ENCODE measurements at places on chromosomes 1 and 21. TPM values are rescaled to one million over a fixed set of nuclear protein-coding genes. Genes with fewer than 3 reads are reported as not detected.

DNA sequence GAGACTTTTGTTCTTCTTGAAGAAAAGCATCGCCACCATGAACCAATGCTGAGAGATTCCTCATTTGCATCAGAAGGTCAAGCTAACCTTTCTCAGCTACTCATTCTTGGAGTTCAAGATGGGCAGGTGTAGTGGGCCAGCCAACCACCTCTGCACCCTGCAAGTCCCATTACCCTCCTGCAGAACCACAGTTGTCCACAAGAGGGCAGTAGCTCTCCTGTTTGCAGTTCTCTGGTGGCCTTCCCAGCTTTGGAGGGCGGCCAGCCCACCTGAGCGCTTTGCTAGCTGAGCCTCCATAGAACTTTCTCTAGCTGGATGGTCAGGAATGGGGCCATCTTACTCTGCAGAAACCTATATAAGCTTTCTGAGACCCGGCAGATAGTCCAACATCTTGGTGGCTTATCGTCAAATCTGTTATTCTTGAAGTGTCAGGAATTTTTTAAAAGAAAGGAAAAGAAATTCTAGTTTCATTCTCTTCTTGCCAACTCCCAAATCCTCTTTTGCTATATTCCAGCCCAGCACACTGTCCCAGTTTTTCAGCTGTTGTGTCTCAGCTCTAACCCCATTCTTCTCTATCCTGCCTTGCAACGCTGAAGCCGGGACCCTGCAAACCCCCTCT, 11.0 kb upstream of the LMX1A start:
- H3K27me3 ChIP-seq = peaks cover 80% of the 10 kb centered on the region
- no peak overlapping the region for H3K27ac ChIP-seq
- peak; percentile 85 for DNase-seq
- H3K36me3 ChIP-seq = no peaks in the 10 kb centered on the region
- no peak overlapping the region for H3K4me3 ChIP-seq

TCHH gene
- 0.14 TPM for total RNA-seq

GRCh38 chr1:97562081-97562480, 358.8 kb downstream of the DPYD start:
- no peaks in the 10 kb centered on the region for H3K4me1 ChIP-seq
- H3K27ac ChIP-seq = no peak overlapping the region
- no peak for DNase-seq
- no peaks in the 10 kb centered on the region for H3K27me3 ChIP-seq

- peaks cover 3% of the 10 kb centered on the region for H3K36me3 ChIP-seq
- peaks cover 36% of the 10 kb centered on the region for H3K4me1 ChIP-seq
- no peaks in the 10 kb centered on the region for H3K27me3 ChIP-seq
- peak overlapping the region; percentile 85 for H3K27ac ChIP-seq
- peak overlapping the region; percentile 95 for H3K4me3 ChIP-seq
- DNase-seq = peak; percentile 66
Observed at GRCh38 chr1:184753608-184754475, 816 bp downstream of the EDEM3 start.

- H3K27ac ChIP-seq = no peak overlapping the region
- no peak overlapping the region for H3K4me3 ChIP-seq
- H3K36me3 ChIP-seq = no peaks in the 10 kb centered on the region
- H3K4me1 ChIP-seq = no peaks in the 10 kb centered on the region
Observed at GRCh38 chr1:53626616-53627015, 112.3 kb downstream of the GLIS1 start.

ALDH4A1 gene
- 5.8 TPM for total RNA-seq

DNA sequence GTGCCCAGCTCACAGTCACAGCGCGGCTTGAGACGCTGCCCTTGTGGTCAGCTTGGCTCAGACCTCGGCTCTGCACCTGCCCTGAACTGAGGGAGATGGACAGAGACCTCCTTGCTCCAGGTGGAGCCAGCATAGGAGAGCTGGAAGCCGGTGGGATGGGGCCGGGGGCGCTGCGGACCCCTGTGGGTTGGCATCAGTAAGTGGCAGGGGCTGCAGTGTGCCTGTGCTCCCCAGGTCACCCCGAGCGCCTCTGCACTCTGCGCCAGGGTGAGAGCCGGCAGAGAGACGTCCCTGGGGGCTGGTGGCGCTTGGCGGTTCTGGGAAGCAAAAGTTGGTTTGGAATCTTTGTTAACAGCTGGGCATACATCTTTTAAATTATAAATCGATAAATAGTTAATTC, 105.6 kb upstream of the TTC34 start:
- no peak for DNase-seq
- no peaks in the 10 kb centered on the region for H3K27me3 ChIP-seq
- H3K36me3 ChIP-seq = no peaks in the 10 kb centered on the region
- H3K27ac ChIP-seq = no peak overlapping the region
- H3K4me1 ChIP-seq = no peaks in the 10 kb centered on the region
- H3K4me3 ChIP-seq = no peak overlapping the region

F11R gene
- 14.0 TPM for total RNA-seq

GRCh38 chr1:201886103-201886885, 2.4 kb upstream of the SHISA4 start:
- H3K27me3 ChIP-seq = peaks cover 47% of the 10 kb centered on the region
- H3K4me3 ChIP-seq = no peak overlapping the region
- H3K27ac ChIP-seq = no peak overlapping the region
- no peaks in the 10 kb centered on the region for H3K36me3 ChIP-seq

GRCh38 chr1:239098400-239099037, 287.8 kb upstream of the CHRM3 start:
- no peaks in the 10 kb centered on the region for H3K4me1 ChIP-seq
- H3K4me3 ChIP-seq = no peak overlapping the region
- H3K27ac ChIP-seq = no peak overlapping the region
- DNase-seq = no peak

LYPD8 gene
- total RNA-seq = not detected

DNA sequence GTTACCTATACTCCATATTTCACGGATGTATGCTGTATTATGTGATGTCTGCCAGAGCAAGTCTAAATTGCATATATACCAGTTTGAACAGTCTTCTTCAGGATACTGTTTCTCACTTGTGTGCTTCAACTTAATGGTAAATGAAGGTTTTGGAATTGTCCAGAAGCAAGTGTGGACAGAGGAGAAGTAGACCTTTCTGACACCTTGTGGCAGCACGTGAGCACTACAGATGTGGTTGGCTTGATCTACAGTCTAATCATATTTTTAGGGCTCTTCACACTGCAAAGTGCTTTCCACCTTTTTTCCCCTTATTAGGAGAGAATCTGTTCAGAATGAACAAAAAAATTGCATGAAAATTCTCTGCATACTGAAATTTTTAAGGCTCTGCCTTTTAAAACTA, 10.9 kb downstream of the MORC3 start:
- H3K27me3 ChIP-seq = no peaks in the 10 kb centered on the region
- no peak overlapping the region for H3K4me3 ChIP-seq
- peaks cover 28% of the 10 kb centered on the region for H3K4me1 ChIP-seq

PLA2G2A gene
- not detected for total RNA-seq

ALPL gene
- not detected for total RNA-seq

DNA sequence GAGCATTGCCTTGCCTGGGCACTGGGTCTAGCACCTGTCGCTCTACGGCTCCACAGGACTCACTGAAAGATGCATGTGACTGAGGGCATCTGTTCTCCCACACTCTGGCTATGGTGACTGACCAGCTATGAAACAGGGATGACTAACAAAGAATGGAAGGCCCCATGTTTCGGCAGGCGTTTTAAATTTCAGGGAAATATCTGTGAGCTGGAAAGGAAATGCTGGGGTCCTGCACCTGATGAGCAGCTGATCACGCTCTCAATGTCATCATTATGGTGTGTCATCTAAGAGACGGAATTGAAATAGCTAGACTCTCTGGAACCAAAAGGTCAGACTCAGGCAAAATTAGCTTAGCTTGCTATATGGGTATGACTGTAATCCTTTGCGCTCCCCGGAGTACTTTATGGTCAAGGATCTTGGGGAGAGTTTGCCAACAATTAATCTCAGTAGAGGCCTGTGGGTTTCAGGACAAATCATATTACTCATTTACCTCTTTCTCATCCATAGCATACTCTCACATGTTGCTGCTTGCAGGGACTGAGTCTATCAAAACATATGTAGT, 24.5 kb upstream of the PALMD start:
- H3K4me3 ChIP-seq = no peak overlapping the region
- no peak for DNase-seq
- H3K36me3 ChIP-seq = no peaks in the 10 kb centered on the region
- no peak overlapping the region for H3K27ac ChIP-seq
- H3K4me1 ChIP-seq = no peaks in the 10 kb centered on the region

DNA sequence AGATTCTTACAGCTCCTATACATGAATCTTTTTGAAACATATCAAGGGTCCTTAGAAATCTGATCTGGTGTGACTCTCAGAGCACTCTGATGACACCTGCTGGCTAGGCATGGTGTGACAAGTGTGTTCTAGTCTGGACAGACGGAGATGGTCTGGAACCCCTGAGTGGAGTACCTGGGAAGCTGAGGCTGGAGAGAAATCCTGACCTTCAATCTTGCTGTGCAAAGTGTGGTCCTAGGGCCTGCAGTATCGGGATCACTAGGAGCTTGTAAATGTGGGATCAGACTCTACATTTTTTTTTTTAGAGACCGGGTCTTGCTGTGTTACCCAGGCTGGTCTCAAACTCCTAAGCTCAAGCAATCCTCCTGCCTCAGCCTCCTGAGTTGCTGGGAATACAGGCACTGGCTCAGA, 78.6 kb upstream of the SOD1 start:
- no peak overlapping the region for H3K4me3 ChIP-seq
- no peak overlapping the region for H3K27ac ChIP-seq
- H3K4me1 ChIP-seq = no peaks in the 10 kb centered on the region
- no peaks in the 10 kb centered on the region for H3K36me3 ChIP-seq
- peak; percentile 79 for DNase-seq

DNA sequence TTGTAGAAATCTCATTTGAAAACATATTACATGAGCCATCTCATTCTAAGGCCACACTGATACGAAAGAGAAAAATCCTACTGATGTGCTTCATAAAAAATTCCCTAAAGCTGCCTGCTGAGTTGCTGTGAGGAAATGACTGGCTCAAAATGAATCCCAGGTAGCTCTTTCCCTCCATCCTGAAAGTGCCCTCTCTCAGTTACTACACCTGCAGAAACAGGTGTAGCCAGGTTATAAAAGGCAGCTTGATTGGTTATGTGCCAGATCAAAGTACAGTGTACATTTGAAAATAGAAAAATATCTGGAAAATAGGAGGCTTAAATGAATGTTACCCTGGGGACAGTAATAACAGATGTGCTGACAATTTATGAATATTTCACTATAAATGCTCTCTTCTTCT, 833.4 kb upstream of the ADGRL4 start:
- no peak for DNase-seq
- no peak overlapping the region for H3K4me3 ChIP-seq

DNA sequence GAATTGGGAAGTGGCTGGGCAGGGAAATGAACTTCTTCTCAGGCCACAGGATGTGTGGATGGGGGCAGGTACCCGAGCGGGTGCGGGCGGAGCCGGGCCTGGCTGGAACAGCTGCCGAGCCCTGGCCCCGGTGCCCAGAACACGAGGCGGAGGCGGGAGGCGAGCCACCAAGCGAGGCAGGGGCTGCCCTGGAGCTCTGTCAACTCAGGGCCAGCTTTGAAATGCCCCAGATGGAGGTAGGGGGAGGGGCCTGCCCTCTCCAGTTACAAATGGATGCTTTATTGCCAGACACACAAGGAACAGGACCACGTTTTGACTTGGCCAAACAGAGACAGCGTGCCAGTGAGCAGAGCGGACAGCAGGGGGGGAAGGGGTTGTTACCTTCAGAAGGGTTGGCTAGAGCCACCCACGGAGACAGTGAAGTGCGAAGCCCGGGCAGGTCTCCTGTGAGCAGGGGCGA, 240.4 kb downstream of the SDCCAG8 start:
- peak; percentile 22 for DNase-seq
- no peaks in the 10 kb centered on the region for H3K4me1 ChIP-seq
- H3K4me3 ChIP-seq = no peak overlapping the region
- no peaks in the 10 kb centered on the region for H3K27me3 ChIP-seq
- peak overlapping the region; percentile 31 for H3K27ac ChIP-seq

DNA sequence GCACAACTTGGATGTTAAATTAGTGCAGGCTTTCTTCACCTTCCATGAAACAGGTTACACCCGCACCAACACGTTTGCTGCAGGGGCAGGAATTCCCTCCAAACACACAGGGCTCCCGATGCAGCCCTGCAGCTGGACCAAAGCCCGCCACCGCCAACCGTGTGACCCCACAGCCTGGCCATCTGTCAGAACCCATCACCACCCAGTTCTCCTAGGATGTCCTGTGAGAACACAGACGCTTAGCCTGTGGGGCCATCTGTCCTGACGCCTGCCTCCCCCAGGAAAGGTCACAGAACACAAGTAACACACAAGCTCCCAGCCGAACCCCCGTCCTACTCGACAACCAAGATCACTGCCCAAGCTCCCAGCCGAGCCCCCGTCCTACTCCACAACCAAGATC, 108.1 kb downstream of the NPHP4 start:
- H3K27ac ChIP-seq = no peak overlapping the region
- no peak overlapping the region for H3K4me3 ChIP-seq
- H3K4me1 ChIP-seq = no peaks in the 10 kb centered on the region
- H3K36me3 ChIP-seq = peaks cover 15% of the 10 kb centered on the region
- H3K27me3 ChIP-seq = no peaks in the 10 kb centered on the region

SNAPIN gene
- 30.7 TPM for total RNA-seq

GRCh38 chr1:54559111-54559548, 11.1 kb downstream of the ACOT11 start:
- H3K36me3 ChIP-seq = no peaks in the 10 kb centered on the region
- no peak overlapping the region for H3K27ac ChIP-seq
- H3K27me3 ChIP-seq = no peaks in the 10 kb centered on the region
- DNase-seq = no peak
- H3K4me3 ChIP-seq = no peak overlapping the region

DNA sequence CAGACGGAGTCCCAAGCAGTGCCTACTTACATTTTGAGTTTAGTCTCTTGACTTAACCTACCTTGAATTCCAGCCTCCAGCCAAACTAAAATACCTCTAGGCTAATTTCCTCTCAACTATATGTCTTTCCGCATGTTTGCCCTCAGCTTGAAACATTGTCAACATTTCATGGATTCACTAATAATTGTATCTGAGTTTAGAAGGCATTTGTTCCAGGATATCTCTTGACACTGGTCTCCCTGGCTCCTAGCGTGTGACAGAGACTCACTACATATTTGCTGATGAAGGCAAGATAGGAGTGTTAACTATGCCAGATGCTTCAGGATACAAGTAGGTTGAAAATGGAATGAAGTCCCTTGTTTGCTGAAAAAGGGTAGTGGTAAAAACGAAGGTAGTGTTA, 136.1 kb downstream of the GREM2 start:
- peaks cover 1% of the 10 kb centered on the region for H3K36me3 ChIP-seq
- no peak overlapping the region for H3K4me3 ChIP-seq
- no peak for DNase-seq
- no peaks in the 10 kb centered on the region for H3K4me1 ChIP-seq

ZNF670 gene
- 1.0 TPM for total RNA-seq
